Vein endothelial cell (primary cell): ENCODE measurements at places on chromosomes 5 and 9. TPM values are rescaled to one million over a fixed set of nuclear protein-coding genes. Genes with fewer than 3 reads are reported as not detected.

The OR1J2 gene
- total RNA-seq = 0.19 TPM in 1 of 2 replicates, not detected in the other

The HABP4 gene
- 5.7 and 6.9 TPM in 2 replicates for total RNA-seq

The EQTN gene
- total RNA-seq = not detected in 2 replicates

The LRRC19 gene
- total RNA-seq = not detected in 2 replicates

The SPARC gene
- total RNA-seq = 1,259 and 1,486 TPM in 2 replicates

The CDH9 gene
- total RNA-seq = not detected in 2 replicates

The NR5A1 gene
- total RNA-seq = not detected in 2 replicates

The TXNDC8 gene
- total RNA-seq = not detected in 2 replicates

The C5orf58 gene
- total RNA-seq = not detected in 2 replicates

The COL5A1 gene
- total RNA-seq = 44.7 and 91.1 TPM in 2 replicates

The BTNL3 gene
- total RNA-seq = not detected in 2 replicates

The ADAMTSL2 gene
- 0.10 TPM in 1 of 2 replicates, not detected in the other for total RNA-seq

The SLC36A3 gene
- not detected in 2 replicates for total RNA-seq

The MEGF10 gene
- total RNA-seq = 1.3 and 4.6 TPM in 2 replicates

The OLFM1 gene
- total RNA-seq = 0.98 and 1.1 TPM in 2 replicates

The CRHBP gene
- 0.29 TPM in 1 of 2 replicates, not detected in the other for total RNA-seq

The SLC34A1 gene
- total RNA-seq = not detected in 2 replicates
